Lung (tissue), 17 donors: ENCODE measurements at places on chromosomes 16 and 17.

GRCh38 chr17:49746791-49747490, 17.0 kb downstream of the FAM117A start:
- peaks cover 3% of the 10 kb centered on the region for H3K4me1 ChIP-seq
- no peaks in the 10 kb centered on the region for H3K36me3 ChIP-seq
- H3K27ac ChIP-seq = peak overlapping the region; percentile 54
- H3K4me3 ChIP-seq = no peak overlapping the region

DNA sequence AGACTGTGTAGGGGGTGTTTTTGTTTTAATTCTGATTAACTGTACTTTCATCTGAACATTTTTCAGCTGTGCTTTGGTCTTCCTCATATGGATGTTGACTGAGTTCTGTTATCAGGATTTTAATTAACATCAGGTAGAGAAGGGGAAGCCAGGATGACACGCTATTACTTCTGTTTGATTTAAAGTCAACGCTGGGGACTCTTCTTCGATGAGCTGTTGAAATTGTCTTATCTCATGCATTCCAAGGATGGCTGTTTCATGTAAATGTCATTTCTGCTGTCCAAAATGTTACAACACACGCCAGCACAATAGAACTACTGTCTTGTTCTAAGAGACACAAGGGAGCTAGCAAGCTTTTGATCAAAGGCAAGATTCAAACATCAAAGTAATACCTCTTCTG, 263.3 kb upstream of the CDH5 start:
- peaks cover 6% of the 10 kb centered on the region for H3K4me1 ChIP-seq
- peaks cover 2% of the 10 kb centered on the region for H3K36me3 ChIP-seq
- peak; percentile 80 for DNase-seq
- no peak overlapping the region for H3K4me3 ChIP-seq
- H3K27me3 ChIP-seq = no peaks in the 10 kb centered on the region

DNA sequence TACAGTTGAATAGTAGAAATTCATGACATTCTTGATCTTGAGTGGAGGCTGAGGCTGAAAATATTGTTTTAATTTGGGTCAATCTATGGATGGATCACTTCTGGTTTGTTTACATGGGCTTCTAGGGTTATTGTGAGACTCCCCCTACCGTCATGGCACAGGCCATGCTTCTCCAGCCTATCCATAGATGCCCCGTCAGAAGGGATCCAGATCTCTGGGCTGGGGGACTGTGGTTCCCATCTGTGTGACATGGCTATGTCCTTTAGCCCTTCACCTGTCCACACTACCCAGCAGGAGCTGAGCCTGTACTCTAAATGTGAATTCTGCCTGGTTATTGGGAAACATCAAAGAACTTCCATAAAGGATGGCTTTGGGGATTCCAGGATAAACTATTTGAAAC, 160.4 kb downstream of the ABCC12 start:
- H3K27me3 ChIP-seq = no peaks in the 10 kb centered on the region
- no peaks in the 10 kb centered on the region for H3K4me1 ChIP-seq
- H3K4me3 ChIP-seq = no peak overlapping the region
- no peak for DNase-seq
- no peaks in the 10 kb centered on the region for H3K36me3 ChIP-seq
- H3K27ac ChIP-seq = no peak overlapping the region

- DNase-seq = no peak
- no peaks in the 10 kb centered on the region for H3K27me3 ChIP-seq
- H3K36me3 ChIP-seq = peaks cover 4% of the 10 kb centered on the region
- H3K4me3 ChIP-seq = no peak overlapping the region
Measured at GRCh38 chr17:65553646-65554552, 7.5 kb downstream of the AXIN2 start.

GRCh38 chr16:51851111-51851510, 695.8 kb downstream of the TOX3 start:
- H3K27me3 ChIP-seq = no peaks in the 10 kb centered on the region
- H3K4me1 ChIP-seq = no peaks in the 10 kb centered on the region
- H3K27ac ChIP-seq = no peak overlapping the region
- no peaks in the 10 kb centered on the region for H3K36me3 ChIP-seq

GRCh38 chr16:66116163-66117002, 250.1 kb upstream of the CDH5 start:
- H3K27me3 ChIP-seq = no peaks in the 10 kb centered on the region
- no peaks in the 10 kb centered on the region for H3K4me1 ChIP-seq
- no peaks in the 10 kb centered on the region for H3K36me3 ChIP-seq
- H3K4me3 ChIP-seq = no peak overlapping the region
- H3K27ac ChIP-seq = no peak overlapping the region

DNA sequence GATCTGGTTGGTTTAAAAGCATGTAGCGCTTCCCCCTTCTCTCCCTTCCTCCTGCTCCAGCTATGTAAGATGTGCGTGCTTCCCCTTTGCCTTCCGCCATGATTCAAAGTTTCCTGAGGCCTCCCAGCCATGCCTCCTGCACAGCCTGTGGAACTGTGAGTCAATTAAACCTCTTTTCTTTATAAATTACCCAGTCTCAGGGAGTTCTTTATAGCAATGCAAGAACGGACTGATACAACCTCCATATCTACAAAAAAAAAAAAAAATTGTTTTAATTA, 16.6 kb upstream of the PDXDC1 start:
- H3K36me3 ChIP-seq = no peaks in the 10 kb centered on the region
- H3K27me3 ChIP-seq = no peaks in the 10 kb centered on the region
- peaks cover 2% of the 10 kb centered on the region for H3K4me1 ChIP-seq
- H3K27ac ChIP-seq = no peak overlapping the region
- no peak overlapping the region for H3K4me3 ChIP-seq

GRCh38 chr17:38892620-38893019, 22.8 kb downstream of the LASP1 start:
- H3K4me3 ChIP-seq = no peak overlapping the region
- no peak for DNase-seq
- no peaks in the 10 kb centered on the region for H3K27me3 ChIP-seq
- H3K36me3 ChIP-seq = peaks cover 26% of the 10 kb centered on the region
- peaks cover 6% of the 10 kb centered on the region for H3K4me1 ChIP-seq

- no peaks in the 10 kb centered on the region for H3K36me3 ChIP-seq
- no peak overlapping the region for H3K27ac ChIP-seq
- DNase-seq = peak; percentile 90
- no peaks in the 10 kb centered on the region for H3K27me3 ChIP-seq
- peaks cover 6% of the 10 kb centered on the region for H3K4me1 ChIP-seq
Measured at GRCh38 chr16:78390092-78390491, 290.6 kb downstream of the WWOX start.

GRCh38 chr17:68399638-68400403, 57.5 kb downstream of the WIPI1 start:
- H3K4me3 ChIP-seq = no peak overlapping the region
- no peaks in the 10 kb centered on the region for H3K4me1 ChIP-seq
- H3K27ac ChIP-seq = no peak overlapping the region
- H3K27me3 ChIP-seq = no peaks in the 10 kb centered on the region
- H3K36me3 ChIP-seq = no peaks in the 10 kb centered on the region

DNA sequence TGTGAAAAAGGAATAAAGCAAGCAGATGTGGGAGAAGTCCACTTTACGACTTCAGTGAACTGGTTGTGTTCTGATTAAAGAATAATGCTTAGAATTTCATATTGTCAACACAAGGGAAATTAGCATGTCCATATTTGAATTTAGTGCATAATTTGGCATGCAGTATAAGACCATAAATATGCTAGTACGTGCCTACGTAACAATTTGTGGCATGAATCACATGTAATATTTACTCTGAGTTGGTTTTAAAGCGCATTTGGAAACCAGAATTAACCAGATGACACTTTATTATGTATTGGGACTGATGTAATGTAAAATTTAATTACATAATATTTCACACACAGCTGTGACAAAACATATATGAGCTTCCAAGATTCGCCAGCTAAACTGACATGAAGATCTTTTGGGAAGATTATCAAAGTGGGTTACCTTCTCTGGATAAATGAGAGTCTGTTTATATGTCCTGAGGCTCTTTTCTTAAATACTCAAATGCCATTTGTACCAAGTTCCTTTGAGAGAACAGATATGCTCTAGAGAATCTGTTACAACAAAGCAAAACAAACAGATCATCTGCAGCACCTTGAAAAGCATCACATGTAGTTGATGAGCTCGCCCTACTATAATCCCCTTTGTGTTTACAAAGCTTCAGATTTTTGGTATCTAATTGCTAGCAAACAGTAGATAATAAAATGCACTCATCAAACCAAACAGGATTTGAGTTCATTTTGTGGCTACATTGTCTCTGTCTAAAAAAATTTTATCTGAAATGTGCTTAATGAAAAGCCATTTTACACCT, 1468.6 kb downstream of the CDH11 start:
- H3K4me3 ChIP-seq = no peak overlapping the region
- no peak for DNase-seq
- H3K27me3 ChIP-seq = no peaks in the 10 kb centered on the region
- no peaks in the 10 kb centered on the region for H3K36me3 ChIP-seq
- H3K4me1 ChIP-seq = no peaks in the 10 kb centered on the region

GRCh38 chr17:36816214-36816906, 120.9 kb upstream of the LHX1 start:
- H3K4me3 ChIP-seq = no peak overlapping the region
- no peaks in the 10 kb centered on the region for H3K36me3 ChIP-seq
- H3K27ac ChIP-seq = no peak overlapping the region
- H3K27me3 ChIP-seq = no peaks in the 10 kb centered on the region

DNA sequence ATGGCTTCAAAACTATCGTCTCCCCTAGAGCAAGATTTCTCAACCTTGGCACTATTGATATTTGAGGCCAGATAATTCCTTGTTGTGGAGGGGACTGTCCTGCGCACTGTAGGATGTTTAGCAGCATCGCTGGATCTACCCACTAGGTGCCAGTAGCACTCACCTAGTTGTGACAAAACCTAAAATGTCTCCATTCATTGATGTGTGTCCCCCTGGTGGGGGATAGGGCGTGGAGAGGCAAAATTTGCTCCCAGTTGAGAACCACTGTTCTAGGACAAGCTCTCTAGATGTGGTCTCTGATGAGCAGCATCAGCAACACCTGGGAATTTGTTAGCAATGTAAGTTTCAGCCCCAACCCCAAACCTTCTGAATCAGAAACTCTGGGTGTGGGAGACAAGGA, 259.0 kb downstream of the XYLT1 start:
- no peaks in the 10 kb centered on the region for H3K27me3 ChIP-seq
- H3K27ac ChIP-seq = no peak overlapping the region
- no peaks in the 10 kb centered on the region for H3K36me3 ChIP-seq
- H3K4me3 ChIP-seq = no peak overlapping the region
- no peak for DNase-seq
- H3K4me1 ChIP-seq = no peaks in the 10 kb centered on the region

DNA sequence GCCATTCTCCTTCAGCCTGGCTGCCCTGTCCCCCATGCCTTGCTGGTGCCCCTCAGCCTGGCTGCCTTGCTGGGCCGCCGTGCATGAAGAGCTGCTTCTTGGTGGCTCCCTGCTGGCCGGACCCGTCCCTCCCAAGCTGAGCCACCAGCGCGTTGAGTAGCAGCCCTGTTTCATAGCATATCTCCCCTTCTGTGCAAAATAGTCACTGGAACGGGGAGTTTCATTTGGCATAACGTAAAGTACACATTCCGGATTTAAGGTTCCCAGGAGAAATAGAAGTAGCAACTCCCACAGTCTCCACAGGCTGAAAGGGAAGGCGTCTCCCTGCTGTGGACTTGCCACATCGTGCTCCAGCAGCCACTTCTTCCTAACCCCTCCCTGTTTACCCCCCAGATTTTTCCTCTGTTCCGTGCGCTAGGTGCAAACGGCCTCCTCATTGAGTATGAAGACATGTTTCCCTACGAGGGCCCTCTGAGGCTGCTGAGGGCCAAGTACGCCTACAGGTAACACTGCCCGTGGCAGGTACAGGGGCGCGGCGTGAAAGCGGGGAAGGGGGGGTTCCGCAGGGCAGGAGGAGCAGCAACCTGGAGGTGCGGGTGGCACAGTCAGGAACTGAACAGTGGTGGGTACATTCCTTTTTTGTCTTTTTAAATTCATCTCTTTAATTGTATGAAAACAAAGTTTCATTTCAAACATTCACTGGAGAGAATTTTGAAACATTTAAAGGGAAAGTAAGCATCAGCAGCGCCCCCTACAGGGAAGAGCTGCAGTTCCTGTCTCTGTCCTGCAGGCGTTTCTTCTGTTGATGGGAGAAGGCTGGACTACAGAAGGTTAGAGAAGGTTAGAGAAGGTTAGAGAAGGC, 5.8 kb upstream of the OGFOD3 start:
- peak; percentile 38 for DNase-seq
- H3K27me3 ChIP-seq = no peaks in the 10 kb centered on the region
- H3K36me3 ChIP-seq = peaks cover 2% of the 10 kb centered on the region

DNA sequence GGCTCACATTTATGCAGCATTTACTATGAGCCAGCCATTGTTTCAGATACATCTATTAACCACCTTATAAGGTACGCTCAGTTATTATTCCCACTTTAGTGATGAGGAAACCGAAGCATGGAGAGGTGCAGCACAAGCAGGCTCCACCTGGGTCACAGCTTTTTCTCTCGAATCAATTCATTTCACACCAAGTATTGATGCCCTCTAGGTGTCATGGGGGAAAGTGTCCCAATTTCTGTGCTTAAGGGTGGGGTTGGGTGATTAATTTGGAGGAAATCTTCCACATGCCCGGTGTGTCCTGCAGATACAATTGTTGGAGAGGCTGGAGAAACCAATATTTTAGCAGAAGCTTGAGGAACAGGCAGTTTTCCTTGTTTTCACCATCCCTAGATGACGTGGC, 62.7 kb upstream of the DNAJA2 start:
- no peaks in the 10 kb centered on the region for H3K4me1 ChIP-seq
- no peak overlapping the region for H3K27ac ChIP-seq
- DNase-seq = no peak
- no peaks in the 10 kb centered on the region for H3K27me3 ChIP-seq
- H3K4me3 ChIP-seq = no peak overlapping the region

DNA sequence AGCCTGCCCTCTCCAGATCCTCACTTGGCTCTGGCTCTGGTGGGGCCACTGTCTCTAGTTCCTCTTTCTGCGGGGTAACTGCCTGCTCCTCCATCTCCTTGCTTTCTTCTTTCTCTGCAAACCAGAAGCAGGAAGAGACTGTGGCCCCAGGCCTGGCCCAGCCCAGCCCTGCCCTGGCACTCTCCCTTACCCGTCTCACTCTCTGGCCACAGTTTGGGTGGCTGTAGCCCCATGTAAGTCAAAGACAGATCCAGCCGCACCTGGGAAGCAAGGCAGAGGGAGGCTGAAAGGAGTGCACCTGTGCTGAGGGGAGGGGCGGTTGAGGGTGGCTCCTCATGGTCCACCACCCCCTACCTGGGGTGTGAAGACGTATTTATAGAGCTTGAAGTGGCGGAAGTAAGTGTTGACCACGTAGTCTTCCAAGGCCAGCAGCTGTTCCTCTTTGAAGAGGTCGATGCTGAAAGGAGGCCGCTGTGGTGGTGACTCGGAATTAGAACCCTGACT, 2.8 kb downstream of the CFAP119 start:
- H3K27ac ChIP-seq = peak overlapping the region; percentile 10
- H3K4me3 ChIP-seq = no peak overlapping the region
- DNase-seq = no peak

DNA sequence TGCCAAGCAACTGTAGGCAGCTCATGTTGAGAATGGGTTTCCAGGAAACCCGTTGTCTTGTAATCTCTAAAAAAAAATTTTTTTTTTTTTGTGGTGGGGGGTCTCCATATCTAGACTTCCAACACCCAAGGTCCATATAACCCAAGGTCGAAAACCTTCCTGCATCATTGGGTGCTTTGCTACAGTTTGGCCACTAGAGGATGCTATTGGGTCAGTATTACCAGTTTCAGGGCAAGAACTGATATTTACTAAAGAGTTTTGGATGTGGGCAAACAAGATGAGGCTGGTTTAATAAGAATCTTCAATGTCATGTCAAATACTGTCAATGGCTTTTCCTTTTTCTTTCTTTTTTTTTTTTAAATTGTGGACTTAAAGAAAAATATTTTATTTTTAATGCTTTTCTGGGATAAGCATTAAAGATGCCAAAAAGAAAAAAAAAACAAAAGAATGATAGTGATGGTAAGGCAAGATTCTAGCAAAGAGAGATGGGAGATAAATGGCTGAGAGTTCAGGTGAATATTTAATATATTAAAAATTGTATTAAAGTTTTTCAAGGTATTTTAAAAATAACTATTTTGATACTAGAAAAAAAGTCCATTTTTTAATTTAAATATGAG, 62.2 kb downstream of the DHRS7C start:
- no peaks in the 10 kb centered on the region for H3K36me3 ChIP-seq
- no peaks in the 10 kb centered on the region for H3K4me1 ChIP-seq
- no peaks in the 10 kb centered on the region for H3K27me3 ChIP-seq
- H3K27ac ChIP-seq = no peak overlapping the region
